Endothelial cell (in vitro differentiated cells): ENCODE measurements at places on chromosomes 12 and 14.
A peak's percentile ranks its signal among the peaks of the same experiment; 100 is the strongest.

- H3K27ac ChIP-seq, result peak within 1 kb of the TSS; percentile 42
- peak within 1 kb of the TSS; percentile 89 for H3K4me3 ChIP-seq
- no peaks in the 10 kb centered on the region for H3K27me3 ChIP-seq
- no peaks in the 10 kb centered on the region for H3K36me3 ChIP-seq
Measured at GRCh38 chr14:67532998-67533753, at the start of gene PLEKHH1. Gene PLEKHH1 (plus strand): TSS chr14:67533290. CDS start chr14:67541868, 8,578 bp downstream.

GRCh38 chr12:45138609-45139008, 77.3 kb upstream of the ANO6 start:
- DNase-seq, result no peak
- peaks cover 8% of the 10 kb centered on the region for H3K4me1 ChIP-seq
- no peak overlapping the region for H3K4me3 ChIP-seq
- no peaks in the 10 kb centered on the region for H3K36me3 ChIP-seq
- no peaks in the 10 kb centered on the region for H3K27me3 ChIP-seq
- H3K27ac ChIP-seq, result no peak overlapping the region

- H3K4me1 ChIP-seq, result no peaks in the 10 kb centered on the region
- no peak overlapping the region for H3K27ac ChIP-seq
- H3K4me3 ChIP-seq, result no peak overlapping the region
- no peak for DNase-seq
- H3K27me3 ChIP-seq, result peaks cover 1% of the 10 kb centered on the region
Measured at GRCh38 chr12:25675808-25676207, 122.7 kb upstream of the LMNTD1 start.

DNA sequence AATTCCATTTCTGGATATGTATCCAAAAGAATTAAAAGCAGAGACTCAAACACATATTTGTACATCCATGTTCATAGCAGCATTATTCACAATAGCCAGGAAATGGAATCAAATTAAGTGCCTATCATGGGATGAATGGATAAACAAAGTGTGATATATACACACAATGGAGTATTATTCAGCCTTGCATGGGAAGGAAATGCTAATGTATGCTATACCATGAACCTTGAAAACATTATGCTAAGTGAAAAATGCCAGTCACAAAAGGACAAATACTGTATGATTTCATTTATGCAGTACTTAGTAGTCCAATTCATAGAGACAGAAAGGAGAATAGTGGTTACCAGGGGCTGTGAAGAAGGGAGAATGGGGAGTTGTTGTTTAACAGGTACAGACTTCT, 32.1 kb upstream of the CSRNP2 start:
- no peaks in the 10 kb centered on the region for H3K4me1 ChIP-seq
- DNase-seq, result no peak
- H3K27ac ChIP-seq, result no peak overlapping the region
- H3K27me3 ChIP-seq, result no peaks in the 10 kb centered on the region
- no peak overlapping the region for H3K4me3 ChIP-seq

- H3K4me1 ChIP-seq, result peaks cover 38% of the 10 kb centered on the region
- no peak overlapping the region for H3K27ac ChIP-seq
- peaks cover 8% of the 10 kb centered on the region for H3K27me3 ChIP-seq
Measured at GRCh38 chr12:57890191-57891115, 43.9 kb upstream of the CTDSP2 start.

- peaks cover 8% of the 10 kb centered on the region for H3K4me1 ChIP-seq
- H3K27ac ChIP-seq, result peak overlapping the region; percentile 14
- no peaks in the 10 kb centered on the region for H3K36me3 ChIP-seq
- DNase-seq, result no peak
- no peak overlapping the region for H3K4me3 ChIP-seq
Measured at GRCh38 chr12:79420146-79420618, 270.6 kb downstream of the PAWR start.

GRCh38 chr14:37602605-37603453, 7.4 kb downstream of the TTC6 start:
- no peak overlapping the region for H3K4me3 ChIP-seq
- H3K27me3 ChIP-seq, result peaks cover 38% of the 10 kb centered on the region
- DNase-seq, result no peak
- no peaks in the 10 kb centered on the region for H3K36me3 ChIP-seq
- H3K27ac ChIP-seq, result no peak overlapping the region

DNA sequence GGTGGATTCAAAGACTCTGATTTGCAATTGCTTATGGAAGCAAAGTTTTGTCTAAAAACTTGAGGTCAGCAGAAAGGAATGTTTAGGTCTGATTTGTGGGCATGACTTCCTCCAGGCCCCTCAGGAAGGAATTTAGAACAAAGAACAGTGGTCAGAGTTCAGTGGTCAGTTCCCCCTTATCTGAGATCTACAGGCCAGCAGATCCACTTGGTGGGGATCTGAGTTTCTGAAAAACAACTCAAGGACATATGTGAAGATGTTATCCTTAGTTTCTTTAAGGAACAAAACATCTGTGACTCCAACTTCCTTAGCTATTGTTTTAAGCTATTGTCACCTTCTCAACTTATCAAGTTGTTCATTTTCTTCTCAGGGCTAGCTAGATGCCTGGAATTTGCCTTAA, 28.0 kb upstream of the NAA30 start:
- H3K4me1 ChIP-seq, result peaks cover 74% of the 10 kb centered on the region
- peak overlapping the region; percentile 100 for H3K27ac ChIP-seq
- no peaks in the 10 kb centered on the region for H3K36me3 ChIP-seq
- no peak overlapping the region for H3K4me3 ChIP-seq
- DNase-seq, result peak; percentile 49

GRCh38 chr12:96425321-96425720, 25.1 kb upstream of the CDK17 start:
- no peaks in the 10 kb centered on the region for H3K27me3 ChIP-seq
- H3K27ac ChIP-seq, result no peak overlapping the region
- DNase-seq, result no peak
- H3K36me3 ChIP-seq, result no peaks in the 10 kb centered on the region

- peaks cover 14% of the 10 kb centered on the region for H3K4me1 ChIP-seq
- H3K27me3 ChIP-seq, result peaks cover 4% of the 10 kb centered on the region
- H3K27ac ChIP-seq, result no peak overlapping the region
- no peak for DNase-seq
- no peak overlapping the region for H3K4me3 ChIP-seq
Measured at GRCh38 chr12:79125358-79125757, 260.8 kb downstream of the SYT1 start.

DNA sequence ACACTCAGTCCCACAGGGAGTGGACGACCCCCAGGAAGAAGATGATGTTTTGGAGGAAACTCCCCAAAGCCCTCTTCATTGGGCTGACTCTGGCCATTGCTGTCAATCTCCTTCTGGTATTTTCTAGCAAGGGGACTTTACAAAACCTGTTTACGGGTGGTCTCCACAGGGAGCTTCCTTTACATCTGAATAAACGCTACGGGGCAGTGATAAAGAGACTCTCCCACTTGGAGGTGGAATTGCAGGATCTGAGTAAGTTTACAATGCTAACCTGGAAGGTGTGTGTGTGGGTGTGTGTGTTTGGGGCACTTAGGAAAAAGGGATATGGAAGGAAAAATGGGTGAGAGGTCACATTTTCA, 416 bp downstream of the GALNT8 start:
- peaks cover 27% of the 10 kb centered on the region for H3K4me1 ChIP-seq
- no peak overlapping the region for H3K4me3 ChIP-seq
- DNase-seq, result no peak
- no peak overlapping the region for H3K27ac ChIP-seq

- H3K4me1 ChIP-seq, result no peaks in the 10 kb centered on the region
- peaks cover 3% of the 10 kb centered on the region for H3K27me3 ChIP-seq
- no peak overlapping the region for H3K27ac ChIP-seq
- DNase-seq, result no peak
- H3K4me3 ChIP-seq, result no peak overlapping the region
Measured at GRCh38 chr12:64790166-64790565, 31.0 kb upstream of the GNS start.

GRCh38 chr12:94133964-94134795, 14.2 kb upstream of the PLXNC1 start:
- no peaks in the 10 kb centered on the region for H3K36me3 ChIP-seq
- no peaks in the 10 kb centered on the region for H3K4me1 ChIP-seq
- no peak overlapping the region for H3K4me3 ChIP-seq
- no peak overlapping the region for H3K27ac ChIP-seq

GRCh38 chr14:70002589-70003346, 123.6 kb downstream of the SMOC1 start:
- DNase-seq, result no peak
- H3K4me3 ChIP-seq, result no peak overlapping the region
- no peaks in the 10 kb centered on the region for H3K36me3 ChIP-seq

DNA sequence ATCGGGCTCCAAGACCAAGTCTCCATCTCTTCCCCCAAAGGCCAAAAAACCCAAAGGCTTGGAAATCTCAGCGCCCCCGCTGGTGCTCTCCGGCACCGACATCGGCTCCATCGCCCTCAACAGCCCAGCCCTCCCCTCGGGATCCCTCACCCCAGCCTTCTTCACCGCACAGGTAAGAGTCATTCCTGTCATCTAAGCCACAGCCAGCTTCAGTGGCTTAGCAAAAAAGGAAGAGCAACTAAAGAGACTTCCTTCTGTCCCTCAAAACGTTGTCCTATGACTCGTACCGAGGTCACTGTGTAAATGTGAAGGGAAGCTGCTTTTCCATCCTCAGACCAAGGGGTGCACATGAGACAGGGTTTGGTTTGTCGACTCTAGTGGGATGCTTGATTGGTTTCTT, 53.4 kb downstream of the ELK3 start:
- H3K27ac ChIP-seq, result peak overlapping the region; percentile 82
- H3K4me3 ChIP-seq, result peak overlapping the region; percentile 74
- H3K36me3 ChIP-seq, result peaks cover 73% of the 10 kb centered on the region
- H3K4me1 ChIP-seq, result peaks cover 70% of the 10 kb centered on the region

GRCh38 chr12:47591361-47591791, 114.5 kb downstream of the RPAP3 start:
- peaks cover 7% of the 10 kb centered on the region for H3K36me3 ChIP-seq
- peaks cover 5% of the 10 kb centered on the region for H3K27me3 ChIP-seq
- H3K27ac ChIP-seq, result no peak overlapping the region
- no peak overlapping the region for H3K4me3 ChIP-seq
- peaks cover 33% of the 10 kb centered on the region for H3K4me1 ChIP-seq

DNA sequence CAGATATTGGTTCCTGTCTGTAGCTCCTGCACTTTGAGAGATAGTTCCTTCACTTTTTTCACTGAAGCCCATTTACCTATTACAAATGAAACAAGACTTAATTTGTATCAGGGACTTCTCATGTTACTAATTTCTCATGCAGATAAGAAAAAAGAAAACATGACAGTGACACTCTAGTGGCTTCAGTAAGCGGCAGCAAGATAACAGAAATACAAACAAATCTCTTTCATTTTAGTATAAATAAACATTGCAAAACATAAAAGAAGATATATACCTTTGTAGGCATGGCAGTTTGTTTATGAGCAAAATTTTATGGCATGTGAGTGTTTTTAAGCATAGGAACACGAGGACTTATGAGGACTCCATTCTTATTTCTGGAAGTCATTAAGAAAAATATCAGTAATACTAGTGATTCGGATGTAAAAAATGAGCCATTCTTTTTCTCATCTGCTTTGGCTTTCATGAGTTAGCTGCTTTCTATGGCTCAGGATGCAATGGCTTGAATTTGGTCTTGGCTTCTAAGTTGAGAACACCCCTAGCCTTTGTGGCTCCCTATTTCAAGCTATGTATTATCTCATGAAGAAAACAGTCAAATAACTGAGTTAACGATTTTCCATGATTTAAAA, 310.1 kb upstream of the RGS6 start:
- peaks cover 4% of the 10 kb centered on the region for H3K27me3 ChIP-seq
- H3K36me3 ChIP-seq, result peaks cover 11% of the 10 kb centered on the region
- H3K4me1 ChIP-seq, result peaks cover 18% of the 10 kb centered on the region
- no peak overlapping the region for H3K4me3 ChIP-seq
- no peak overlapping the region for H3K27ac ChIP-seq
- DNase-seq, result no peak

- no peak overlapping the region for H3K4me3 ChIP-seq
- H3K27me3 ChIP-seq, result peaks cover 6% of the 10 kb centered on the region
- H3K27ac ChIP-seq, result no peak overlapping the region
- H3K36me3 ChIP-seq, result peaks cover 28% of the 10 kb centered on the region
Measured at GRCh38 chr12:109586385-109587296, 13.0 kb downstream of the MVK start.

DNA sequence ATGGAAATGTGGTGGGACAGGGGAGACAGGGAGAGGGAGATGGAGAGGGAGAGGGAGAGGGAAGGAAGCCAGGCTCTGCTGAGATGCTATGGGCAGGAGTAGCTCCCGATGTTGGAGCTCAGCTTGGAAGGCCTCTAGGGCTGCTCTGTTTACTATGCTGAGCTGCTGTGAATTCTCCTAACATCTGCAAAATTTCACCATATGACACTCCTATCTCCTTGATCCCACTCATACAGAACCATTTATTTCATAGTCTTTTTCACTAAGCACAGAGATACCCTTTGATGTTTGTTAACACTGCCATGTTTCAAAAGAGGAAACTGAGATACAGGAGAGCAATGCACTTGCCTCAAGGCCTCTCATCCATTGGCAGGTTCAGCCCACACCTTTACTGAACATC, 60.7 kb downstream of the C12orf75 start:
- H3K36me3 ChIP-seq, result peaks cover 4% of the 10 kb centered on the region
- no peaks in the 10 kb centered on the region for H3K27me3 ChIP-seq
- peaks cover 9% of the 10 kb centered on the region for H3K4me1 ChIP-seq

GRCh38 chr14:75204116-75204515, 27.7 kb upstream of the TMED10 start:
- no peaks in the 10 kb centered on the region for H3K36me3 ChIP-seq
- H3K27ac ChIP-seq, result no peak overlapping the region
- no peak overlapping the region for H3K4me3 ChIP-seq
- peaks cover 4% of the 10 kb centered on the region for H3K27me3 ChIP-seq
- DNase-seq, result no peak
- peaks cover 20% of the 10 kb centered on the region for H3K4me1 ChIP-seq

DNA sequence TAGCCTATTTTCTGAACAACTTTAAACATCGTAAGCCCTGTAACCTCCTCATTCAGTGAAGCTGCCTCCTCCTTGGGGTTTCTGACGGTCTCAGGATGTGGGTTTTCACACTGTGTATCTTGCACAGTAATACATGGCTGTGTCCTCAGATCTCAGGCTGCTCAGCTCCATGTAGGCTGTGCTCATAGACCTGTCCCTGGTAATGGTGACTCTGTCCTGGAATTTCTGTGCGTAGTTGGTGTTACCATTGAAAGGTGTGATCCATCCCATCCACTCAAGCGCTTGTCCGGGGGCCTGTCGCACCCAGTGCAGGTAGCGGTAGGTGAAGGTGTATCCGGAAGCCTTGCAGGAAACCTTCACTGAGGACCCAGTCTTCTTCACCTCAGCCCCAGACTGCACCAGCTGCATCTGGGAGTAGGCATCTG, 980.5 kb downstream of the TMEM121 start:
- H3K4me1 ChIP-seq, result no peaks in the 10 kb centered on the region
- no peak for DNase-seq
- no peak overlapping the region for H3K27ac ChIP-seq
- peaks cover 7% of the 10 kb centered on the region for H3K36me3 ChIP-seq

DNA sequence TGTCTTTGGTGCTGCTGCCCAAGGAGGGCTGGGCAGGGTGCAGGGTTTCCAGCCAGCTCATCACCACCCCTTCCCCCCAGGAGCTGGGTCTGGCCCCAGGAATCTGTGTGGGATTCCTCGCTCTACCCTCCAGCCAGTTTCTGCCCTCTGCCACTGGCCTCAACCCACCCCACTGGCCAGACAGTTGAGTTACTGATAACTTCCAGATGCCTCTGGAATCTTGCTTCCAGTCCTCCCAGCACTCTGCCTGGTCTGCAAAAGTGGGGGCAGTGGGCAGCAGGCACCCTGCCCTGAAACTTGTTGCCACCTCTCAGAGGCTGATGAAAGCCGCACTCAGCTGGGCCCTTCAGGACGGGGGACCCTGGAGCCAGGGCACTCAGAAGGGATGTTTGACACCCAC, 20.1 kb upstream of the TBX3 start:
- H3K4me3 ChIP-seq, result no peak overlapping the region
- DNase-seq, result no peak
- no peaks in the 10 kb centered on the region for H3K36me3 ChIP-seq
- H3K4me1 ChIP-seq, result peaks cover 10% of the 10 kb centered on the region
- H3K27ac ChIP-seq, result no peak overlapping the region
- H3K27me3 ChIP-seq, result peaks cover 19% of the 10 kb centered on the region

GRCh38 chr14:104681689-104682074, 7.7 kb upstream of the INF2 start:
- H3K4me3 ChIP-seq, result peak overlapping the region; percentile 83
- peaks cover 4% of the 10 kb centered on the region for H3K36me3 ChIP-seq
- peak; percentile 83 for DNase-seq
- peaks cover 25% of the 10 kb centered on the region for H3K4me1 ChIP-seq
